ENCODE measurements at places on chromosomes 6 and 20. TPM values are rescaled to one million over a fixed set of nuclear protein-coding genes. Genes with fewer than 3 reads are reported as not detected.
A peak's percentile ranks its signal among the peaks of the same experiment; 100 is the strongest.

DNA sequence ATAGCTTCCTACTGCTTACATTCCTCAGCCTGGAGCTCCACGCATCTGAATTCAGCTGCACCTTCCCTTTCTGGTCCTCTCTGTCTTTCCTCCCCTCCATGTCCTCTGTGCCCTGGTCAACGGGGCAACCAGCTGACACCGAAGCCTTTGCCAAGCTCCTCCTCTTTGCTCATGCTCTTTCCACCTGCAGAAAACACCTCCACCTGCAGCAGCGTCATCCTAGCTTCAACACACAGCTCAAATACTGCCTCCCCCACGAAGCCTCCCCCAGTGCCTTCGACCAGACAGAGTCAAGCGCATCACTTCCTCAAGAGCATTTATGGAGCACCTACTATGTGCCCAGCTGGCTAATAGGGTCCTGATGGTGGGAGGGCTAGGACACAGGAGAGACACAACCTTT lies 9.2 kb downstream of the CDH22 start:
- no peak for DNase-seq

Gene HTR1B
- not detected for total RNA-seq

DNA sequence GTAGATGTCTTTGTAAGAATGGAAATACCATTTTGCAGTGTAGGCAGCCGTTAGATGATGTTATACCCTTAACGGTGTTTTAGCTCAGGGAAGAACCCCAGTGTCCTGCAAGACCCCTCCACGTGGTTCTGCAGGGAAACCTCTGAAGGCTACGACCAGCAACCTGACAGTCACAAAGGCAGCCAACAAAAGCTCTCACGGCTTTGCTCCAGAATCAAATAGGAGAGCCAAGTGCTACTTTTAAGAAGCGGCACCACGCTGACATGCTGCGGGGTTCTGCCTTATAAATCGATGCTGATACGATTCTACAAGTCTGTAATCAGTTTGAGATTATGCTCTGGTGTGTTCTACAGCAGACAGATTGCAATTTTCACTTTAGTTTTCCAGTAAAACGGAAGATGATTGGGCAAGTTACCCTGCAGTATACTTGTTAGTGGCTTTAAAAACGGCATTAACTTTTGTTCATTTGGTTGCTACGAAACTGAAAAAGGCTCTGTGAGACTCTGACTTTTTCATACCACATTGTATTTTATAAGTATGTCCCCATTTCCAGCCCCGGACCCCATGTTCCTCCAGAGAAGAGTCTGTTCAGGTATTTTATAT lies 312.9 kb downstream of the SAMD5 start:
- DNase-seq = no peak

Gene FGD2
- total RNA-seq = 46.9 TPM

DNA sequence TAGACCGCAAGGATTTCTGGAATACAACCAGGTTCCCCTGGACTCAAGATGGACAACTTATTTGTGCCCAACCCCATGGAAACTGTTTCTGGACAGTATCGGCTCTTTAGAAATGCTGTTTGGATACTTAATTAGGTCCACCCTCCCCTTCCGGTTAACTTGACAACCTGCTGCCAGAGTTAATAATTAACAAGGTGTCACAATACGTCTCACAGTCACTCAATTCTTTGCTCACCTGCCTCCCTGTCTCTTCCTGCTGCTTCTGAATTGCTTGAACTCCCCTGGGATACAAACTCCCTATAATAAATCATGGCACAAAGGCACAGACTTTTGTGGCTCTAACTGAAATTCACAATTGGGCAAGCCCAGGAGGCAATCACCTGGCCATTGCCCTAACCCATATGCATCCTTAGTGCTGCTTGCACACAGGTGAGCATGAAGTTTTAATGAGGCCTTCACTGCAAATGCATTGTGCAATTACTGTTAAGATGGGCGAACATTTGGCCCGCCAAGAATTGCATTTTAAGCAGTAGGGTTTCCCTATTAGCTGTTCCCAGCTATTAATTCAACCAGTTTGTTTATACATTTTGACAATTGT lies 504.4 kb upstream of the NOX3 start:
- DNase-seq = no peak

- peak; percentile 67 for DNase-seq
Observed at GRCh38 chr6:44064089-44064947, 62.9 kb downstream of the MRPL14 start.

Gene VPS16
- total RNA-seq = 45.1 TPM

DNA sequence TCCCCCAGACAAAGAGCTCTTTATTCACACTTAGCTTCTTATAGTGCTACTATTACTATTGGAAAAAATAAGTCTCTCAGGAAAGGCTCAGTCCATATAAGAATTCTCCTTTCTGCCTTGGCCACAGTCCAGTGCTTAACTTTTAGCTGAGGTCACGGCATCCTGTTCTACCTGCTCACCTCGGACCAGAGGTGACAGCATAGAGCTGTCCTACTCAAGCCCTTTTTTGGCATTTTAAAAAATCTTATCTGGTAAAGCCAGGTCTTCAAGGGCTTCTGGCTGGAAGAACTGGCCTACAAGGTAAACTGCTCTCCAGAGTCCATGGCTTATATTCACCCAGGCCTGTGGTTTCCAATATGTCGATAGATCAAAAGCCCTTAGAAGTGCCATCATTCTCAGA lies 109.7 kb downstream of the RCAN2 start:
- DNase-seq = no peak

Gene PPP1R14C
- total RNA-seq = 4.4 TPM

Measured in Peyer's patch (tissue), 4 donors.